ENCODE measurements at places on chromosomes 11 and 22.

GRCh38 chr11:67437082-67437808 is at the start of gene PTPRCAP:
PTPRCAP (minus strand) TSS chr11:67437682; CDS start chr11:67437619, 63 bp downstream.
- no peak for DNase-seq

- DNase-seq: no peak
Measured at GRCh38 chr22:42399315-42400271, 32.6 kb downstream of the NFAM1 start.

GRCh38 chr11:41845066-41845465 is 385.6 kb upstream of the LRRC4C start:
- DNase-seq: no peak

GRCh38 chr11:60447846-60448245 is 7.8 kb upstream of the MS4A1 start:
- DNase-seq: no peak

- no peak for DNase-seq
Measured at GRCh38 chr11:60995798-60996197, 24.3 kb downstream of the CD6 start.

DNA sequence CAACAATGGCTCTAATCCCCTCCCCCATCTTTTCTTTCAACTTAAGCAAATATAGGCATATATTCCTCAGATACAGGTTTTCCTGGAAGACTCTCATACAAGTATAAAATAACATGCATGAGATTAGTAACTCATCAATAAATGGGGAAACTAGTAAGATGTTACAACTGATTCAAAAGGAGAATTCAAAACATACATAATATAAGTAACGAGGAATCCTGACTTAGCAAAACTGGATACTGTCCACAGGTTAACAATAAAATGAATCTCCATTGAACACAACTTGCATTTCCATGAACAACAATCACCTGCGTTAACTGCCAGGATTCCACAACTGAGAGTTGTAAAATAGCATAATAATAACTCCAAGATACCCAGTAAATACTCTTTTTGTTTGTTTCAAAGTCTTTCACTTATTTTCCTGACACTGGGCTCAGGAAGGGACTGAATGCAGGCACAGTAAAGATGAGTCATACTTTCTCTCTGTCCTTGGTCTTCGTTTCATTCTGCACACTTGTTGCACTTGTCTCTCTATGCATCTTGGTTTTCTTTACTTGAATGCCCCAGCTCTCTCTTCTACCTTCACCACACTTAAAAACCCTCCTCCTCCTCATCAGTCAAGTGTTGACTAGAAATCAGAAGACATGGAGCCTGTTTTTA is 8.1 kb downstream of the APIP start:
- no peak for DNase-seq

DNA sequence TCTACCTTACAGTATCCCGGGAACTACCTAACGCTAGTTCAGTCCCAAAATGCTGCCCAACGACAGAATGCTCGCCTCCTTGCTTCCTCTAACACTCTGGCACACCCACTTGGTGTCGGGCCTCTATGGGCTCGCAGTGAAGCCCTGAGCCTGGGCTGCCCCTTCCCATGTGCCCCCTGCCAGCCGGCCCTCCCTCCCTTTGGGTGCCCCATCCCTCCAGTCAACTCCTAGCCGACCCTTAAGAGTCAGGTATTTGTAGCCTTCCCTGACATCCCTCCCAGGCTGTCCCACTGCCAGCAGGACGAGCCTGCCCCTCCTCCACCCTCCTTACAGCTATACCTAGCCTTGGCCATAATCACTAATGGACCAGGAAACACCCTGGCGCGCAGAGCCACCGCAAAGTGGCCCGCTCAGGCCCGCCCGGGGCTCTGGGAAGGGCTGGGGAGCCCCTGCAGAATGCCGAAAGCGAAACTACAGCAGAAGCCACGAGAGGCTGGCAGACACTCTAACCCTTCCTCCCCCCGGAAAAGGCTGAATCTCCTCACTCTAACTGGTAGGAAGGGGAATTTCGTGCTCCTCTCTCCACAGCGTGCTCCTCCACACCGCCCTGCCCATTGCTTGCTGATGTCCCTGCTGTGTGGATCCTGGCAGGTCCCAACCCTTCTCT is 8.2 kb downstream of the CBX7 start:
- no peak for DNase-seq

GRCh38 chr11:128519338-128519737 is 68.0 kb downstream of the ETS1 start:
- DNase-seq: no peak

DNA sequence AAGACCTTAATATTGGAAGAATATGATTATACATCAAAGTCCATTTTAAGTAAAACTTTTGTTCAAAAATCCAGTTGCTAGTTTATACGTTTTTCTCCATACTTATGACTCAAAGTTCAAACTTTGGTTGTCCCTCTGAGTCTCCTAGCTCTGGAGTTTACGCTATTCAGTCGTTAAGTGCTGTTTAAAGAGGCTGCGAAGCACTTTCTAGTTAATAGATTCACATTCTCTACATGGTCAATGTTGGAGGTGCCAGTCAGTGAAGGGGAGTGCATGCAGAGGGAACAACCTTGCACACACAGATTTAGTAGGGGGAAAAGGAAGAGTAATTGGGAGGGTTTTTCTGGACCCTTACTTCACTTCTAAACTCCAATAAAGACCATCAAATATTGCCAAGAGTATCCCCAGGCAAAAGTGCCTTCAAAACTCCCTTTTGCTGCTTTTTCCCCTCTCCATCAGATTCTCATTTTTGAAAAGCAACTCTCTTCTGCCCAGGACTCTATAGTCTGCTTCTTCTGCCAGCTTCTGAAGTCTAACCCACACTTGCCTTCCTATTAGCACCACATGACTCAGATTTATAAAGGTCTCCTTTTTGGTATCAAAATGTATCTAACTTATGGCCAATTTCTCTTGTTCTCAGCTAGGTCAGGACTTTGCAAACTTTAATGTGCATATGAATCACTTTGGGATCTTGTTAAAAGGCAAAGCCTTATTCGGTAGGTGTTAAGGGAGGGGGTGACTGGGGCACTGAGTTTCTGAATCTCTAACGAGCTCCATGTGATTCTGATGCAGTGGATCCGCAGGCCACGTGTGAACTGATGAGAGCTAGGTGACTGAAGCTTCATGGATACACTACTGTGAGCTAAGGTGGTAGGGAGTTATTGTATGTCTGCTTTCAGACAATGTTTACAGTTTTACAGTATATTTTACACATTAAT is 96.2 kb upstream of the MTMR2 start:
- DNase-seq: no peak

DNA sequence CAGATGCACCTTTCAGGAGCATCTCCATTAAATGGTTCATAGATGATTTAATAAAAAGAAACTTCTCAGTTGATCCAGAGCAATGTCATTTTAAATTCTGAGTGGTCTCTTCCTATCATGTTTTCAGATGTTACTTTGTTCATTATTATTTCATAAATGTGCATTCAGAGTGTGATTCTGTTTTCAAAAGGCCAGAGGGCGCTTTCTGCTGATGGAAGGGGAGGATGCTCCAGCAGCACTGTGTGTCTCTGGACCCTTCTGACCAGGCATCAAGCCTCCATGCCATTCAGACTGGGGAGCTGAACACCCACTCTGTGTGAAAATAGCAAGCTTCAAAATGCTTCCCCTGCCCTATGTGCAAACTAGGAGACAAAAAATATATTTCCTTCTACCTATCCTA is 23.9 kb upstream of the CRTAM start:
- DNase-seq: no peak

DNA sequence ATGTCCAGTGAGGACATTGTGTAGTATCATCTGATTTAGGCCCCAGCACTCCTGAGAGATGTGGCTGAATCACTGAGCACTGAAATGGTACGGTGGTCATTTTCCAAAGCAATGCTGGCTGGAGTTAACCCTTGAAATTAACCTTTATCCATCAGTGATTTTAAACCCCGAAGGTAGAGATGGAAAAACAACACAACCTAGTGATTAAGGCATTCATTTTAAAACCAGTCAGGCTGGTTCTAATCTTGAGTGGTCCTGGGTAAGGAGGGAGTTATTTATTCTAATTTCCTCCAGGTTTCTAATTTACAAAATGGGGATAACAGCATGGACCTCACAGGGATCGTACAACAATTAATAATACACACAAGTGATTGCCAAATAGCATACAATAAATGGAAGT is 6.6 kb upstream of the CSNK2A3 start:
- DNase-seq: no peak

DNA sequence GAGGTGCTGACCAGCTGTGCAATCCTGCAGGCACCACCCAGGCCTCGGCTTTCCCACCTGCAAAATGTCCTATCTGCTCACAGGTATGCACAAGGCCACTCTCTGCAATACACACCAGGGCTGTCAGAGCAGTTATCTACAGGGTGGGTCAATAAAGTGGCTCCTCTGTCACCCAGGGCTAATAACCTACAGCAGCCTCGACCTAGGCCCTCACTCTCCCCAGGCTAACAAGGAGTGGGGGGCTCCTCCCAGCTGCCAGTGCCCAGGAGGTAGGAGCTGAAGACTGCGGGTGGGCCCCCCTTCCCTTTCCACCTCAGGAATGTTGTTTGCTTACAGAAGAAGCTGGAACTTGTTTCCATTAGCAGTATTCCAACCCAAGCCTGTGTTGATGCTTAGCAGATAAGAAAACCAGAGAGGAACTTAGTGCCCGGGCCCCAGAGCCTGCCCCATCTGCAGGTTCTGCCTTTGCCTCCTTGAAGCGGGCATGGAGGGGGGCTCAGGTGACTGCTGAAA is 26.8 kb downstream of the MYH9 start:
- DNase-seq: no peak

DNA sequence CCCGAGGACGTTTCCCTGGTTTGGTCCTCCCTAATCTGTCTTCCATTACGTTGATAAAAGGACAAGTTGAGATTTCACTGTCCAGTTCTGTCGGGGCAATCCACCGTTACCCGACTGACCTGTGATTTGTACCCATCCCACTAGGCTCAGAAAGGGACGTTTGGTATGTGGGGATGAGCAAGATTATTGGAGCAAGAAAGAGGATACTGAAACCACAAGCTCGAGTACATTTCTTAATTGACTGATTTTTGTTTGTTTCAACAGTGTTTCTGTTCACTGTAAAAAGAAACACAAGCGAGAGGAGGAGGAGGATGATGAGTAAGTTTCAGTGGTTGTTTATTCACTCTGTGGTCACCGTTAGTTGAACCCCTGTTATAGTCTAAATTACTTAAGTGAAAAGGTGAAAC is 969 bp downstream of the CCDC117 start:
- peak; percentile 8 for DNase-seq

GRCh38 chr11:77503006-77503405 is 29.1 kb upstream of the PAK1 start:
- DNase-seq: no peak

- DNase-seq: no peak
Measured at GRCh38 chr22:26554956-26555355, 35.0 kb downstream of the TPST2 start.

DNA sequence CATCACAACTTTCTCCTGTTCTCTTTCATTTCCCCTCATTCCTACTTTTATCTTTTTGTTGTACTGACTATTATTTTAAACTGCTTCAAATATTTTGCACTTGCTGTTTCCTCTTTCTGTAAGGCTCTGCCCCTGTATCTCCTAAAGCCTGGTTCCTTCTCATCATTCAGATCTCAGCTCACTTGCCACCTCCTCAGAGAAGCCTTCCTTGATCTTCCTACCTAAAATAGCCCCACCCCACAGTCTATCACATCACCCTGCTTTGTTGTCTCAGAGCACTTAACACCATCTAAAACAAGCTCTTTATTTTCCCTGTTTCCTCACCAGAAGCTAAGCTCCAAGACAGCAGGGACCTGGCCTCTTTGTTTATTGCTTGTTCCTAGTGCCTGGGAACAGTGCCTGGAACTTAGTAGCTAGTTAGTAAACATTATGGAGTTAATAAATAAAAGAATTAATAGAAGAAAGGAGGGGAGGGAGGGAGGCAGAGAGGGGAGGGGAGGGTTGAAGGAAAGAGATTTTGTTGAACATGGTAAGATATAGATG is 2.5 kb upstream of the STK33 start:
- no peak for DNase-seq

DNA sequence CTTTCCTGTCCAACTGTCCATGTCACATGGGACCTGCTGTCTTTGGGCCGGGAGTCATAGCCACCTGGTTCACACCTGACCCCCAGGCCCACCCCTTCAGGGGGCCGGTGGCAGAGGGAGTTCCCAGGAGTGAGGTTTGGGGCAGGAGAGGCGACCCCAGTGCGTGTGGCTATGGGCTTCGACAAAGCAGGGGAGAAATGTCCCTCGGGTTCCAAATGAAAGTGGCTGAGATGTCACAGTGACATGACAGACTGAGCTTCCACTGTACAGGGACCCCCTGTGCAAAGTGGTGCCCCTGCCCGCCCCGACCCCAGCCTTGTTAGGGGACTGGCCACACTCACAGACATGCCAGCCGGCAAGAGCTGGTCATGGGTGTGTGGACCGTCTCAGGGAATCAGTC is 1297.0 kb downstream of the BRD1 start:
- no peak for DNase-seq

GRCh38 chr11:35787013-35787504 is 124.5 kb downstream of the TRIM44 start:
- DNase-seq: no peak

- no peak for DNase-seq
Measured at GRCh38 chr11:353179-353873, 16.0 kb upstream of the B4GALNT4 start.

GRCh38 chr11:79076526-79077115 is 364.2 kb downstream of the TENM4 start:
- DNase-seq: no peak

- no peak for DNase-seq
Measured at GRCh38 chr22:21972293-21972779, 10.3 kb downstream of the TOP3B start.

DNA sequence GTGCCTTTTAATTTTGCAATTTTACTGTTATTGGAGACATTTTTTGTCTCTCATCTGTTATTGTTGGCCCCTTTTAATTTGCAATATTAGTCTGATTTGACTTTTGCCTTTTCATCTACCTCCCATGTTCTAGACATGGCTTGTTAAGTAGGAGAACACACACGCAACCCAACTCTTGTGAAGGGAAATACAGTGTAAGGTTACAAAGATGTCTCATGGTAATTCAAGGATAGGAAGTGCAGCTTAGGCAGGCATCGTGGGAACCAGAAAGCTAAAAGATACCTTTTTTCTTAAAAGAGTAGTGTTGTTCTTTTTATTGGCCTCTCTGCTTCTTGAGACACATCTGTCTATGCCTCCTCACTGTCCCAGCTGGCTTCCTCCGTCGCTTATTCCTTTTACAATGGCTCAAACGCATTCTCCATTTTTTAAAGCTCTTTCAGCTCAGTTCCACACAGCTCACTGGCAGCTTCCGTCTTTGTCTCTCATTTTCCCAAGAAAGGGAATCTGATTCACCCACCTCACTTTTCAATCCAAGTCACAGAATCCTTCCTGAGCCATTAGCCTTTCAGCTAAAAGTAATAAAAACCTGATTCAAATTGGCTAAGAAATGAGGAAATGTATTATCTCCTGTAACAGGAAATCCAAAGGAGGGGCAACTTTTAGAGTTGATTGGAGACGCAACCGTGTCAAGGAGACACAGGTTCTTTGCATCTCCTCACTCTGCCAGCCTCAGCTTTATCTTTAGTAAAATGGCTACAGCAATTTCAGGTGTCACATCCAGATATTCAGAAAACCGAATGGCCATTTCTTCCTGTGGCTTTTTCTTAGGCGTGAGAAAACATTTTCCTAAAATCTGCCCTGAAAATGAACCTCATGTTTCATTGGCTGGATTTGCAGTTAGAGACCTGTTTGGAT is 57.2 kb downstream of the SIK2 start:
- no peak for DNase-seq

All from RWPE1 (cell line).